Stimulated activated CD4-positive, alpha-beta T cell treated with anti-CD3 and anti-CD28 coated beads, TNF-alpha, amount 100 ng/mL, for 4 hours (primary cell): ENCODE measurements at places on chromosomes 5 and 9.

DNA sequence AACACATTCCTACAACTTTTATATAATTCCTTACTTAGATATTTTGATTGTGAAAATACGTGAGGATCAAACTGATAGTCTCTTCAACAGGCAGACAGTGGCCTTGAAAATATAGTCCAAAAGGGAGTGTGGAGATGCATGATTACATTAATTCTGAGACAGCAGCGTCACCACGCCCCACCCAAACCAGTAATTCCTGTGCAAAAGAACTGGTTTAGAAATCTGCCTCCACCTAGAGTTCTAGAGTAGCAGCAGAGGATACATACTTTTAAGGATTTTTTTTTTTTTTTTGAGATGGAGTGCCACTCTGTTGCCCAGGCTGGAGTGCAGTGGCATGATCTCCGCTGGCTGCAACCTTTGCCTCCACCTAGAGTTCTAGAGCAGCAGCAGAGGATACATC, 1.6 kb upstream of the TUT7 start:
- no peak for DNase-seq

GRCh38 chr5:180202939-180203573, 6.0 kb downstream of the RASGEF1C start:
- no peak for DNase-seq

DNA sequence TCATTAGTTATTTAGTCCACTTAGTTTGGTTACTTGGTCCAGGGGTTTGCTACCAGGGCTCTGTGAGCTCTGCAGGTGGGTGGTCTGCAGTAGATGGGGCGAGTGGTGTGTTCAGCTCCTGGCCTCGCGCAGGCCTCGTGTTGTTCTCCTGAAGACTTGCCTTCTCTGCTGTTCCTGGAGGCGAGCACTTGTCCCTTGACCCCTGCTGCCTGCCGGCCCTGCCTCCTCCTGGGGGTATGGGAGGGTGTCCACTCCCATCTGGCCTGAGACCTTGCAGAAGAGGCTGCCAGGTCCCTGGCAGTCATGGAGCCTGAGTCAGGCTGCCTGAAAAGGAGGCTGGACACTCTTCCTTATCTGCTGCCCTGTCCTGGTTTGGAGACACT, 137.0 kb downstream of the CACNA1B start:
- no peak for DNase-seq

DNA sequence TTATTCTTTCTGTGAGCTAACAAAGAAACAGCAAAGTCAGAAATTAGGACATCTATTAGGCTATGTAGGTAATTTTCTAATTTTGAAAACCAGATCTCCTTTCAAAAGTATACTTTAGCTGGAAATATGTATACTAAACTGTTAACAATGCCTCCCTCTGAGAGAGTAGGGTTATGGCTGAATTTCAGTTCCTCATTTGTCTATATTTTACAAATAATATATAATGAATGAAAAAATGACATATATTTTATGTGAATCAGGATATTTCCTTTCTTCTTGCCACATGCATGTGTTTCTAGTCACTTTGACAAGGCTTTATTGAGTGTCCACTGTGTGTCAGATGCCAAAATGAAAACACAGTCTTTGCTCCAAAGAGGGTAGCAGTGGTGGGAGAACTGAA, 15.4 kb downstream of the HACD4 start:
- DNase-seq: no peak

DNA sequence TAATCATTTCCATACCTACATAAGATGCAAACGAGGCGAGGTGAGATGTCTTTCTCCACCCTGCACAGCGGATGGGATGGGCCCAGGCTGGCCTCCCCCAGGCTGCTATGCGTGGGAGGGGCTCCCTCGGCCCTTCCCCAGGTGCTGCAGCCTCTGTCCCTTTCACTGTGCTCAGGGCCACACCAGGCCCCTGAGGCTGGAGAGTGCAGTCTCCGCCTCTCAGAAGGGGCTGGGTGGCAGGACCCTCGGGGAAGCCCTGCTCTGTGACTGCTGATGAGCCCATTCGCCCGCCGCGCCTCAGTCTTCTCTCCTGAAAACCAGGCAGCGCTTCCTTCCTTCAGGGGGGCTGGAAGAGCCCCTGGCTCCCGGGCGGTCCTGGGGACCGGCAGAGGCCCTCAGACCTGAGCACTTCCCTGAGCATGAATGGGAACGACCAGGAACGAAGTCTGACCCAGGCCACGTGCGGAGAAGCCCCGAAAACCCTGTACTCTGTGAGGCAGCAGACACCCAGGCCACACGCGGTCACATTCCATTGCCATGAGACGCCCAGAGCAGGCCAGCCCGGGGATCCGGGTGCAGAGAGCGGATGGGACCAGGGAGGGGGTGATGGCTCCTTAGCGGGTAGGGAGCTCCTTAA, 21.9 kb upstream of the NOTCH1 start:
- DNase-seq: no peak

DNA sequence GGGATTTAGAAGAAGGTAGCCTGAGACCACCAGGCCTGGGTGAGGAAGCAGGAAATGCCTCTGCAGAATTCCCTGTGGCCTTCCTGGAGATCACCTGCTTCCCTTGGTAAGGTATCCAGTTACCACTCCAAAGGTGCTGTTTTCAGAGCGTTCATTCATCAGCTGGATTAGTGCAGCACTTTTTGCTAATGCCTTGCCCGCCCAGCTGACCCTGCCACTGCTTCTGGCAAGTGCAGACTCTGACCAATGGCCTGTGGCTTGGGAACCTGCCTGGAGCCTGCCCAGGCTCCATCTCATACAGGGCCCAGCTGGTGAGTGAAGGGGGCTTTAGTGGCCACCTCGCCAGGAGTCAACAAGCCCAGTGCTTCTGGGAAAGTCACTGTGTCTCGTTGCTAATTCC, 48.6 kb downstream of the FOXI1 start:
- DNase-seq: no peak
